Stimulated activated CD8-positive, alpha-beta memory T cell treated with anti-CD3 and anti-CD28 coated beads, Interleukin-15, amount 100 ng/mL, for 48 hours (primary cell): ENCODE measurements at places on chromosomes 5 and 9.

GRCh38 chr5:157342822-157343402 is 77.0 kb downstream of the CYFIP2 start:
- DNase-seq: no peak

- no peak for DNase-seq
These were observed 63.9 kb upstream of the TNFAIP8 start for GRCh38 chr5:119291877-119292276.

GRCh38 chr5:14250084-14250695 is 107.0 kb downstream of the TRIO start:
- DNase-seq: no peak

GRCh38 chr5:2780421-2781171 is 29.1 kb upstream of the IRX2 start:
- DNase-seq: no peak

GRCh38 chr5:17255471-17256021 is 38.1 kb downstream of the BASP1 start:
- DNase-seq: no peak

GRCh38 chr5:139660105-139660922 is 12.2 kb downstream of the CXXC5 start:
- no peak for DNase-seq
